ENCODE measurements at places on chromosomes 3 and 15.

DNA sequence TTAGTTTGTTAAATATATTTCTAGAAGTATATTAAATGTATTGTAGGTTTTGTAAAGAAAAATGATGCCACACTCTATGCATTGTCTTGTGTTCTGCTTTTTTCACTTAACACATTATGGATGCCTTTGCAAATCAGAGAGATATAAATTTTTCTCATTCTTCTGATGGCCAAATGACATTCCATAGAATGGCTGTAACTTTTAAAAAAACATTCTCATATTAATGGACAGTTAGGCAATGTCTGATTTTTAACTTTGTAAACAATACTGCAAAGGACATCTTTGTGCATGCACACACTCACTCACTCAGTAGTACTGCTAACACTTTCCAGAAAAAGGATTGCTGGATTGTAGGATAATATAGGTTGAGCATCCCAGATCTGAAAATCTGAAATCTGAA, 195.9 kb downstream of the ITPR1 start:
- no peak for DNase-seq

GRCh38 chr3:157423337-157423736, 13.3 kb upstream of the PTX3 start:
- DNase-seq = no peak

GRCh38 chr15:54424171-54424570, 445.9 kb downstream of the UNC13C start:
- DNase-seq = no peak

DNA sequence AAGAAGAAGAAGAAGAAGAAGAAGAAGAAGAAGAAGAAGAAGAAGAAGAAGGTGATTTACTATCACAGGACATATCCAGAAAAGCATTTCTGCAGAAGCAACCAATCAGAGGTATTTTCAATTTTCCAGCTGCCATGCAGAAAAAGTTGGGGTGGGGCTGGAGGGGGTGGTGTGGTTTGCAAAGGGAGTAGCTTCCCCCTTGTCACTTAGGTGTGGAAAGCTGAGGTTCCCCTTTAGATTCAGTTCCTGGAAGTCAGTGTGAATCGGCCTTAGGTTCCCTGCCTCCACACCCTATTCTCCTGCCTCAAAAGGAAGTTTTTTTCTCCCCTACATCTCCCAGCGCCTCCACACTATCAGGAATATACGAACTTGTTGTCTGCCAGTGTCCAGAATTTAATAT, 276.7 kb upstream of the ARRDC4 start:
- no peak for DNase-seq

- DNase-seq = no peak
These were observed 288.5 kb downstream of the KBTBD8 start for GRCh38 chr3:67286586-67286985.

DNA sequence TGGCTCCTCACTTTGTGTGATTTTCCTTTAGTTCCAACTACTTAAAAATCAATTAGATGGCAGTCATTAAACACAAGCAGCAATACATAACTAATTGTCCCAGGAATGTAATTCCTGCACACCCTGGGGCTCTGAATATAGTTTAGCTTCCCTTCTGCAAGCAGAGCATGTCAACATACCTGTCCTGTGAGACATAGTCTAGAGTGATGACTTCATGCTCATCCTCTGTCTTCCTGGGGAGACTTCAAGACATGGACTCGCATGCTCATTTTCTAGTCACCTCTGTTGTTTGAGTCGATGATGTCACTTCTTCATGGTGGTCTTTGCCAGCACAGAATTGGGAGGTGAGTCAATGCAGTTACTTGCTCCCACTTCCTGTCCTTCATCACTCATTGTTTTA, 15.7 kb downstream of the C3orf52 start:
- no peak for DNase-seq

DNA sequence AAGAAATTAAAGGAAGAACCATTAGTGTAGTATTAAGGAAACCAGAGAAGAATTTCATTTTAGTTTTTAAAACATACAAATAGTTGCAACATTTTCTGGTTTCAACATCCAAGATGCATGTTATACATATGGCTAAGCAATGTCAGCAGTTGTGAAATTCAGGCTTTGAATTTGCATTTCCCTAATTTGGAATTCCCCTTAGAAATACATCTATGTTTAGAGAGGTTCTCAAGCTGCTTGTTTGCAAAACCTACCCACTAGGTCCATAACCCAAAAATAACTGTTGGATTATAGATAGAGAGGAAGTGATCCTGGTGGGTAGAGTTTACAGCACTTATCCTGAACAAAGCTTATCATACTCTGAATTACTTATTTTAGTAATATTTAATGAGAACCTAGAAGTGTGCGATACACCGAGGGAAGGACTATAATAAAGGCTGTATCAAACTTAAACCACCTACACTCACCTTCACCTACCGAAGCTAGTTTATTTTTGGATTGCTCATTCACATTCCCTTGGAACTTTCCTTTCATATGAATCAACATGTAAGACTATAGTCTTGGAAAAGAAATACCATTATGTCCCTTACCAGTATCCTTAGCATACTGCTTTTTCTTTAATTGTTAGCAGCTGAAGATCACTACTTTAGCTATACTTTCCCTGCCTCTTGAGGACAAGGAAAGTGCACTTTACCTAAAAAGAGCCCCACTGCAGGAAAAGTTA, 60.6 kb downstream of the CHAC1 start:
- no peak for DNase-seq

GRCh38 chr3:42751609-42752008, 21.4 kb downstream of the CCDC13 start:
- no peak for DNase-seq

DNA sequence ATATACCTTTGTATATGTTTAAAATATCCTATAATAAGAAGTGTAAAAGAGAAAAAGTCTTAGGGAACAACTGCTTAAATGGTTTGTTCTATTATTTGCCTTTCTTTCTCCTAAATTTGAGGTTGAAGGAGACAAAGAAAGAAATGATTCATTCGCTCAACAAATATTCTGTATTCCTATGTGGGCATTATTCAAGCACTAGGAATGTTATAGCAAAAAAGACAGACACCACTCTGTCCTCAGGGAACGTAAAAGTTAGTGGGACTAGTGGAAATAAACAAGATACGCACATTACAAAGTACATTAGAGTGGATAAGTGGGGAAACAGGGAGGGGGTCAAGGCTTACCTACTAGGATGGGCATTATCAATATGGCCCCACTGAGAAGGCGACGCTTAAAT, 332.2 kb downstream of the LPP start:
- no peak for DNase-seq

- no peak for DNase-seq
These were observed 44.6 kb downstream of the NME9 start for GRCh38 chr3:138284957-138285477.

GRCh38 chr15:56598991-56599390, 134.1 kb upstream of the MNS1 start:
- no peak for DNase-seq

DNA sequence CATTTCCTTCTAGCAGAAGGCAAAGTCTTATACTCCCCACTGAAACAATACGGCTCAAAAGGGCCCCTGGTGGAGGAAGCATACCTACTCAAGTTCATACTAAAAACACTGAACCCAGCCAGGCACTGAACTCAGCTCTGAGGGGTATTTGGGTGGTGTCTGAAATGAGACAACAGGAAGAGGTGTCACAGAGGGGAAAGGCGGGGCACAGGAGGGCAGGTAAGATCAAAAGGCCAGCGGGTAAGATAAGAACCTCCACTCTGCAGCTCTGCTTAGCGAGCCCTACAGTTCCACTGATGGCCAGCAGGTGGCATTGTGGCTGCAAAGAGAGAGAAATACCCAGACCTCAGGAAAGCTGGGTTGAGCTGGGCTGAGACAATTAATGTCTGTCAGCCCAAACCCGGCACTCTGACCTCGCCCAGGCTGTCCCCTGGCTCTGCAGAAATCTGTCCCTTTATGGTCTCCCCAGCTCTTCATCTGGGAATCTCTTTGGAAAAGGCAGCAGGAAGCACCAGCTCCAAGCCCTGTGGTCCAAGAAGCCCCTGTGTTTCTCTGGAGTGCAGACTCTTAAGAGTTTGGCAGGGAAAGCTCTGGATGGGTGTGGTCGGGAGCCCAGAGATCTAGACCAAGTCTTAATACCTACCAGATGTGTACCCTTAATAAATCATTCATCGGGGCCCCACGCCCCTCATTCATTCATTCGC, 8.4 kb downstream of the MFGE8 start:
- peak; percentile 76 for DNase-seq

DNA sequence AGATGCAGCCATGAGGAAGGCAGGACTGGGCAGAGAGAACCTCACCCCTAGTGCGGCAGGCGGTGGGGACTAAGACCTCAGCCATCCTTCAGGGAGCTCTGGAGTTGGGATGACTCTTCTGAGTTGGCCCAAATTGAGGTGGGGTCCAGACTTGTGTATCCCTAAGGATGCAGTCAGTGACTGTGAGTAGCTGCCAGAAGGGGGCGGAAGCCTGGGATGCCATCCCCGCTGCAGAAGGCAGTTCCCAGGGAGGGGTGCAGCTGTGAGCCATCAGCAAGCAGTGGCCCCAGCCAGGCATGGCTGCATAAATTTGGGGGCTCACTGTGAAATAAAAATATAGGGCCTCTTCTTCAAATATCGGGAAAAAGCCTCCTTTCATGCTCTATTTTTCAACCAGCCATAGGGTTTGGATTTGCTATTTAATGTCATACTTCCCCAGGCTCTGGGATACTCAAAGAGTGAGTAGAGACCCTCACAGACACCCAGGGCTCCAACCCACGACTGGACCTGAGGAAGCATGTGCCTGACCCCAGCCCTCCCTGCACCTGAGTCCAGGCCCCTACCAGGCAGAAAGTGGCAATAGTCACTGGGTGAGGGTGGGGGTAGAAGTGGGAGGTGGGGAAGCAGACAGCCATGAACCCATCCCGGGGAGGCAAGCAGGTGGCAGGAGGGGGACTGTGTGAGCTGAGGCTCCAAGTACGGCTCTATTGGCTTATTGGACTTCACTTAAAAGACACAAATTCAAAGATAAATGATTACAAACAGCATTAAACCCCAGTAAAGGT, 30.5 kb downstream of the GRK7 start:
- no peak for DNase-seq

DNA sequence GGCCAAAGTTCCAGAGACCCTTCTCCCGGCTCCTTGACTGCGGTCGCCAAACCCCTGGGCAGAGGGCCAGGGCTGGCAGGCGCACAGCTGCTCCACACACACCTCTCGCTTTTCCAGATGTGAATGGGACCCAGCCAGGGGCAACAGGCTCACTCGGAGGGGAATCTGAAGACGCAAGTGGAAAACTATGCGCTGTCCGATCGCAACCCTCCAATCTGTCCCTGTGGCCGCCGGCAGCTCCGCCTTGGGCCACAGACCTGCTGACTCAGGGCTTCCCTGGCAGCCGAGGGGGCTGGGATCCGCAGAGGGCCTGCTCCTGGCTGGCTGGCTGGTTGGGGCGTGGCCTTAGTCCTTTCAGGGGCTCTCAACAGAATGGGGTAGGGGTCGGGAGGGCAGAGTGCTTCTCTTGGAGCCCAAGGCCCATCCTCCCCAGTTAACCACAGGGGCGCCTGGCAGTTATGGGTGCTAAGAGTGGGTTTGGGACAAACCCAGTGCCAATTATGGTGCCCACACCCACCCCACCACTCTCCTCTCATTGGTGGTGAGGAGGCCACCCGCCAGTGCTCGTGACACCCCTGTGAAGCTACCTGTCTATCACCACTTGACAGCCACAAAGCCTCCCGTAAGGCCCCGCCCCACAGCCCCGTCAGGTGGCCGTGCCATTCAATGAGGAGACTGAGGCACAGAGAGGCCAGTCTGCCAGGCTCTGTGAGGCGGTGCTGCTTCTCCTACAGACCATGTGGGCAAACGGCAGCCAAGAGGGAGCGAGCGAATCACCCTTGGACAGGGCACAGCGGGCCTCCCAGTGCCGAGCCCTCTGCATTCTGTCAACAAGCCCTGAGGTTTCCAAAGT, 53.8 kb downstream of the IQSEC1 start:
- no peak for DNase-seq

- no peak for DNase-seq
These were observed 356.7 kb upstream of the UMPS start for GRCh38 chr3:124373524-124373923.

DNA sequence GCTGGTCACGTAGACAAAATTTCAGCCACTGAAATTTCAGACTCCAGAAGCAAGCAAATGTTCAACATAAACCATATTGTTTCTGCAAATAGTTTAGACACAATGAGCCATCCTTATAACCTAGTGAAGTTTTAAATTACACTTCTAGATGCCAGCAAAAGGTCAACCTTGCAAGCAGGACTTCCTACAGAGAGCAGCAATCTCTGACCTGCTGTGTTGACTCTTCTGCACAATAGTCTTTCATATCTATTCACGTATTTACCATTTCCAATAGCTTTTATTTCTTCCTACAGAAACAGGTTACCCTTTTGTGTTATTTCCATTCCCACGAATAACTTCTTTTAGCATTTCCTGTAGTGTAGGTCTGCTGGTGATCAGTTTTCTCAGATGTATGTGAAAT, 10.6 kb downstream of the LMLN start:
- no peak for DNase-seq

- no peak for DNase-seq
These were observed 6.2 kb upstream of the TMF1 start for GRCh38 chr3:69058180-69058946.

DNA sequence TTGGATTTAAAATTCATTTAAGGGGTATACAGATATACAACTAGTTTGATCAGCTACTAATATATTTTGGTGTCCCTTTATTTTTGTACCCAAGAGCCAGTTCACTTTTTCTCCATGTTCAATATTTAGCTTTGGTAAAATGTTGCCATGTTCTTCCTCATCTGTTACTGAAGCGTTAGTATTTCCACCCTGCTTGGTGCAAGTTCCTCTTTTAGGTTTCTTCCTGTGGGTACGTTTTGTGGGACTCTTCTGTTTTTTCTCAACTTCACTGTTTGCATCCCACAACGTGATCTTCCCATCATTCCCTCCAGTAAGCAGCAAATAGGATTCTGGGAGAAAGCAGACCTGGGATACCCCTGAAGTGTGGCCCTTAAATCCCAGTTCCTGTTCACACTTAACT, 14.1 kb downstream of the WDR53 start:
- no peak for DNase-seq

DNA sequence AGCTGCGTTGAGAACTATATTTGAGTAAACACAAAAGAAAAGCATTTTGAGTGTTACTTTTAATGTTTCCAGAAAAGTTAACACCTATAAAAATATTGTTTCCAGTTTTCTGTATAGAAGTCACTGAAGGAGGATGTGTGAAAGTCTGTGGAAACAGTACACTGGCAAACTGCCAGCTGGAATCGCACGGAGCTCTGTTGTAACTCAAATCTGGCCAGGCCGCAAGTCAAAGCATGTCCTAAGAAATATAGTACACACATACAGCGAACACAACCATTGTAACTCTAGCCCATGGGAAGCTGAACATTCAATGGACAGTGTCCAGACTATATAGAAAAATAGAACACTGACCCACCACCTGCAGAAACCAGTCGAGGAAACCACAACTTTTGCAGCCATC, 657.2 kb downstream of the FHIT start:
- DNase-seq = no peak

- no peak for DNase-seq
These were observed 66.5 kb upstream of the SEC61A1 start for GRCh38 chr3:127985655-127986225.

DNA sequence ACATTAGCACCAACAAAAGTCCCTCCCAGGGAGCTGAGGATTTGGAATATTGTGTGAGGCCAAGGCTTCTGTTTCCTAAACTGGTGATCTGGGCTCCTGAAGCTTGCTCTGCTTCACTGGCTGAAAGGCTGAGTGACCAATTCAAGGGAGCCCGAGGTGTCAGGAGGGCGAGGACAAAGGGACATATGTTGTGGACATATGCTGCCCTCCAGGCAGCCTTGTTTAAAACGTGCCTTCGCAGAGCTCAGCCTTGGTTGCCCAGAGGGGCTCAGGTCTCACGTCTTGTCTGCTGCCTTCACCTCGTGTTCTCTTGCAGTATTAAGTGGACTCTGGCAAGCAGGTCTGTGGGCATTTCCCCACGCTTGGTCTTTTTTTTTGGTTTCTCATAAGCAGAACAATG, 7.0 kb downstream of the SLCO3A1 start:
- no peak for DNase-seq

Measured in stimulated activated CD8-positive, alpha-beta memory T cell treated with anti-CD3 and anti-CD28 coated beads, Interleukin-12 subunit alpha, Interleukin-12 subunit beta, amount 100 ng/mL, for 4 hours (primary cell).